ENCODE measurements at places on chromosomes 2 and 18.
A peak's percentile ranks its signal among the peaks of the same experiment; 100 is the strongest.

DNA sequence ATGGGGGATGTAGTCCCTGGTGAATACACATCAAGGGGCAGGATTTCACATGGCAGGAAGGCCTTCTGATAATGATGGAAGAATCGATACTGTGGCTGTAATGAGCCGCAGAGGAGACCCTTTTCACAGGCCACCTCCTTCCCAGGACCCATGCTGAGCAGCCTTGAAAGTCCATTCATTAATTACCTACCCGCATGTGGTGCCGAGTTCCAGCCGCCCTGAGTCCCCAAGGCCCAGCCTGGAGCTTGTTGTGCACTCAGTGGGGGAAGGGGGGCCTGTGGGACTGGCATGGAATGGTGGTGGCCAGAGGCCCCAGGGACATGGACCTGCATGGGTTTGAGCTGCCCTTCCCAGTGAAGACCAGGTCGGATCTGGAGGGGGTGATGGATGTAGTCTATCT, 25.5 kb downstream of the ASB18 start:
- no peak for DNase-seq

DNA sequence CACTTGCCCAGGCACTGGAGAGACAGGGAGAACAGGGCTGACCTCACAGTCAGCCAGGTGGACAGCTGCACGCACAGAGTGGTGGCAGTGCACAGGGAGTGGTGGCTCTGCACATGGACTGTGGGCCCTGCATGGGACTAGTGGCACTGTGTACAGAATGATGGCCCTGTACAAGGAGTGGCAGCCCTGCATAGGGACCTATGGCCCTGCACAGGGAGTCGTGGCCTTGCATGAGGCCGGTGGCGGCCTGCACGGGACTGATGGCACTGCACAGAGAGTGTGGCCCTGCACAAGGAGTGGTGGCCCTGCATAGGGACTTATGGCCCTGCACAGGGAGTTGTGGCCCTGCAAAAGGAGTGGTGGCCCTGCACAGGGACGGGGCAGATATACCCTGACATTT, 19.1 kb upstream of the STEAP3 start:
- no peak for DNase-seq

DNA sequence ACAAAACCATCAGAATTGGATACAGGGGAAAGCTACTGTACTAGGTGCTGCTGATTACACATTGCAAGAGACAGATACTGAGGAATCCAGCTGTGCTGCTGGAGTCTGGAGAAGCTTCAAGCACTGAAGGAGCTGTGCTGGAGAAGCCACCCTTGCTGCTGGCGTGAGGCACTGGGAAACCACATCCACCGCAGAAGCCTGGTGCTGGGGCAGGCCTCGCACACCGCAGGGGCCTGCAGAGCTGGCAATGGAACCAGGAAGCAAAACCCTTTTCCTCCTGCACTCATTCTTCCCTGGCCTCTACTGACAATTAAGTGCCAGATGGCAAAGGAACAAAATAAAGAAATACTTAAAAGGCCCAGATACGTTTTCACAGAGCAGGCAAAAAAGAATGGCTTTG, 94.4 kb upstream of the MSH6 start:
- no peak for DNase-seq

GRCh38 chr2:240255811-240256703, 115.6 kb upstream of the OTOS start:
- DNase-seq: no peak

GRCh38 chr2:170503563-170503962, 211.6 kb upstream of the SP5 start:
- no peak for DNase-seq

DNA sequence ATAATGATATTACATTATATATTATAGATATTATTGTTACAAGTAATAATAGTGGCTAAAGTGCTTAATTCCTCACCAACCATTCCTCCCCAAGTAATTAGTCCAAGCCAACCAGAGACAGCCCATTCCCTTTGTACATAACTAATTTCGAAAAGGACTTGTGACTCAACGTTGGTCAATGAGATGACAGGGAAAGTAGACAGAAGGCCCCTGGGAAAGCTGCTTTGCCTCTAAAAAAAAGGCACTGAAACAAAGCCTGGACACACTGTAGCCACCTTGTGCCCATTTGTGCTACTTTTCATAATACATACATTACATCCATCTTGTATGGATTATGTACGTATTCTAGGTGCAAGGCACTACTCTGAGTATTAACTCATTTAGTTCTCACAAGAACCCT, 28.8 kb downstream of the COLEC12 start:
- DNase-seq: no peak

DNA sequence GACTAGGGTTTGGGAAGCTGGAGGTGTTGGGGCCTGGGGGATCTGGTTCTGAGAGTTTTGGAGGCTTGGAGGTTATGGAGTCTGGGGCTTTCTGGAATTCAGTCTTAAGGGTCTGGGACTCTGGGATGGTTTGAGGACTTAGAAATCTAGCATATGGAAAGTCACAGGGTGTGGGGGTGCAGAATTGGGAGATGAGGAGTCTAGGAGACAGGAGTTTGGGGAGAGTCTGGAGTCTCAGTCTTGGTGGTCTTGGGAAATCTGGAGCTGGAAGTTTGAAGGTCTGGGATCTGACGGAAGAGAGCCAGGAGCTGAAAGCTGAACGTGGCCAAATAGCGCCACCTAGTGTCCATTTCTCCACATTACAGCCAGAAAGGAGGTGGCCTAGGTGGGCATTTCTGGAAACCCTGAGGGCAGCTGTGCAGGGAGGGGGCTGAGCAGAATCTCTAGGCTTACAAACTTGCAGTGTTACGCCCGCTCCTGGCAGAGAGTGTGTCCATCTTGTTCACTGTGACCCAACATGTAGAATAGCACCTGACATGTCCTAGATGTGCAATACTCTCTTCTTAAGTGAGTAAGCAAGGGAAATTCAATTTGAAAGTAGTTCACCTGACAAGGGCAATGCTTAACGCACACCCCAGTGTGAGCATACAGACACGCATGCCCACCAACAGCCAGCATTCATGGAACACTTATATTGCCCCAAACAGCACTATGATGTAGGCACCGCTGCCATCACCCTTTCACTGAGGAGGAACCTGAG, 204.8 kb downstream of the TFCP2L1 start:
- peak; percentile 74 for DNase-seq

GRCh38 chr2:236871500-236872001, 214.1 kb upstream of the COPS8 start:
- DNase-seq: no peak

- DNase-seq: no peak
Observed at GRCh38 chr2:221437056-221437455, 135.0 kb downstream of the EPHA4 start.

DNA sequence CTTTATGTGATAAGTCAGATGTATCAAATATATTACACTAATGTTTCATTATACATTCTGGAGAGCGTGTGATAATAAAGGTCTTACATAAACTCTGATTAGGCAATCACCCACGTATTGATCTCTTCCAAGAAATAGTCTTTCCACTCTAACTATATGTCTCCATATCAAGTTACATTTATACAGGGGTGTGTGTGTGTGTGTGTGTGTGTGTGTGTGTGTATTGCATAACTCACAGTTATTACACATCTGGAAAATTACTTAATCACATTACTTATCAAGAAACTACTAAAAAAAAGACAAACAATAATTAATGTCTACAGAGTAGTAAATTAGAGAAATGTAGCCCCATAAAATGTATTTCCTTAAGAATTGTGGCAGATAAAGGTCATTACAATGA, 339.8 kb downstream of the CDH19 start:
- DNase-seq: no peak

DNA sequence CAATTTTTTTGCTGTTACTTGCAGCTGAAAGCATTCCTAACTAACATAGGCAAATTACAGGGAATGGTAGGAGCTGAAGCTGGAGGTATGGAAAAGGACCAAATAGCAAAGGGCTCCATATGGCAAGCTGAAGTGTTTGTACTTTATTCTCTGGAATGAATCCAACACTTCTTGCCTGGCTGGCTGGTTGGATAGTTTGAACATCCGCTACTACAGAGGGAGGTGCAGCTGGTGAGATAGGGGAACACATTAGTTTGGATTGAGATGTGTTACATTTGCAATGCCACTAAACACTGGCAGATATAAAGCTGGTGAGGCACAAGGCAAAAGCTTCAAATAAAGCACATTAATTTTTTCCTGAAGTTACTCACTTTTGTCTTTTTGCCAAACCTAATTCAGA, 291.5 kb downstream of the SP3 start:
- no peak for DNase-seq

DNA sequence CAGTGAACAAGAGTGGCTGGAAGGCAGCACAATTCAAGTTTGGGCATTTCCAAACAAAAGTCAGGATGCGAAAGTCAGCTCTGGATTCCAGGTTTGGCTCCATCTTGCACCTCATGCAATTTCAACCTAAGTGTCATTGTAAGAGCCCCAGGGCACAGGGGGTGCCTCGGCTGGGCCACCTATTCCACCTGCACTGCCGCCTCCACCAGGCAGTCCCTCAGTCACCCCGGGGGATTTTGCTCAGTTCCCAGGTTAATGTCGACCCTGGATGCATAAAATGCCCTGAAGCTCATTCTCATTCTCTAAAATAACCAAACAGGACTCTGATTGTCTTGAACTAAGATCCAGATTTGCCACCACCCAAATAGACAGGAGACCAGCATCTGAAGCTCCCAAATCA, 77.6 kb downstream of the EDAR start:
- DNase-seq: no peak

DNA sequence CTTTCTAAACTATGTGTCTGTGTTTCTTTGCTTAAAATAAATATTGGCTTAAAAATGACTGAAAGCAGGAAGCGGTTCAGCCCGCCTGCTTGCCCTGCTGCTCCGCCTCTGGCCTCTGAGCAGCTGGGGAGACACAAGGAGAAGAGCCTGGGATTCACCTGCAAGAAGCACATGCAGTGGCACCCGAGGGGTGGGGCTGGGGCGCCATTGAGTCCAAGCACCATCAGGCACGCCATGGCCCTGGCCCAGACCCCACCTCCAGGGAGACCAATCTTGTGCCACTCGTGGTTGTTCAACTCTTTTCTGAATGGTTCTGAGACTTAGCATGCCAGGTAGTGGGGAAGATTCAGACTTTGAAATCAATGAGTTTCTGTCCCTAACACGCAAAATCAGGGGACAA, 495.5 kb upstream of the MYT1L start:
- no peak for DNase-seq

- no peak for DNase-seq
Observed at GRCh38 chr2:199797431-199798403, 53.3 kb downstream of the FTCDNL1 start.

GRCh38 chr2:213036836-213037235, 114.6 kb downstream of the IKZF2 start:
- no peak for DNase-seq

- DNase-seq: no peak
Observed at GRCh38 chr18:35422237-35422636, 45.1 kb upstream of the ZNF396 start.

- DNase-seq: no peak
Observed at GRCh38 chr18:55522011-55522410, 66.0 kb downstream of the TCF4 start.

DNA sequence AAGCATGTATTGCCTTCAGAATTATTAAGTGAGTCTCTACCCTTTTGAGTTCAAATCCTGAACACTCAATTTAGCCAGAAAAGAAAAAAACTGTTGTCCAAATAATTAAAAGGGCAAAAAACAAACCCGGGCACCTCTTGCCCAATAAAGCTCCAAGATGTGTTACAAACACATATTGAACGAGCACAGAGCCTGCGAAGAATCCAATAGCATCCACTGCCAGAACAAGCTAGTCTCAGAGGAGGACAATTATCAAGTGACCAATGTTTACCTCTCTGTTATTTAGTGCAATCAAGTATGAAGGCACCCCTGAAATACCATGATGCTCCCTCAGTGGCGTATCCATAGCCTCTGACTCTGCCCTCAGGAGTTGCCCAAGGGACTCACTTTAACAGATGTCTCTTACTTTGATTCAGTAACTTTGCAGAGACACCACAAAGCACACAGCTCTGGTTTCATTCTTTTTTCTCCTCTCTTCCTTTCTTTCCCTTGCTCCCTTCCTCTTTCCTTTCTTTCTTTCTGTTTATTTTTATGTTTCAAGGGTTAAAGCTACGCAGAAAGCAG, 93.5 kb upstream of the SPATS2L start:
- DNase-seq: no peak

GRCh38 chr2:48677450-48677849, 59.8 kb downstream of the GTF2A1L start:
- DNase-seq: no peak

DNA sequence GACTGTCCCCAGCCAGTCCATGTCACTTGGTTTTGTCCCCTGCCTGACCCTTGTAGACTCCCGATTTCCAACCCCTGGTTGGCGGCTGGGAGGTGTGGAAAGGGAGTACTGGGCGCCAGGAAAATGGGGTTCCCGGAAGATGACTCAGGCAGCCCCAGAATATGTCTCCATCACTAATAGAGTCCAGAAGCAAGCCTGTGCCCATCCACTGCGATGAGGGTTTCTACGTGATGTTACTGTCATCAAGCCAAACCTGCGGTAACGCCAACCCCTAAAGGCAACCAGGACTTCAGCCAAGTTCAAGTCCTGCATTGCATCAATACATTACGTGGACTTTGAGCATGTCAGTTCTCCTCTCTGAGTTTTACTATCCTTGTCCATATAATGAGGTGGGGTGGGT, 62.0 kb upstream of the TAF1B start:
- no peak for DNase-seq

DNA sequence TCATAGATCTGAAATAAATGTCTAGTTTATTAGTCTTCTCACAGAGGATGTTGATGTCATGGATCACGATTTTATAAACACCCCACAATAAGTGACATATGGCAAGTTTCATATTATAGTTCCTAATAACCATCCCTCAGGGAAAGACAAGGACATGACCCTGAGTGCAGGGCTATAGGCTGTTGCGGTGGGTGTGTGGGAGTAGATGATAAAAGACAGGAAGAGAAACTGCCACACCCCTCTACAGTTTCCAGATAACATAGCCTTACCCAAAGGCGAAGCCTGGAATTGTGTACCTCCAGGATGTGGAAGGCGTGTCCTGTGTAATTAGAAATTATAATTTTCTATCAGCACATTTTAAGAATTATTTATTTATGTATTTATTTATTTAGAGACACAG, 2.4 kb upstream of the NEDD4L start:
- DNase-seq: no peak

DNA sequence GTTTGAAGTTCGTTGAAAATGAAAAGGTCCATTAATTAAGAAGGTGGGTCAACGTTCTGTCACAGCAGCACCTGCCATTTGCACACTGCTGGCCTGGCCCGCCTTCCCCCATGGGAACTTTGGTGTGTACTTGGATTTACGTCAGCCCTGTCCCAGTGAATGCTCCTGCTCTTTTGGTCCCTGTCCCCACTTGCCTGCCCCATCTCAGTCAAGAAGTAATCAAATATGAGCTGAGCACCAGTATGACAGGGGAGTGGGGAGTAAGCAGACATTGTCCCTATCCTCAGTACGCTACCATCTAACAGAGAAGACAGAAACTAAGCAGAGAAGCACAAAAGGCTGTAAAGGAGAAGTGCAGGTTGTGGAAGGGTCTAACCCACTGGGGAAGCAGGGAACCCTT, 65.1 kb downstream of the SLC4A3 start:
- DNase-seq: no peak
